ENCODE measurements at places on chromosomes 12 and 14.
A peak's percentile ranks its signal among the peaks of the same experiment; 100 is the strongest.

GRCh38 chr14:29741909-29742401 lies 185.7 kb downstream of the PRKD1 start:
- DNase-seq: no peak

DNA sequence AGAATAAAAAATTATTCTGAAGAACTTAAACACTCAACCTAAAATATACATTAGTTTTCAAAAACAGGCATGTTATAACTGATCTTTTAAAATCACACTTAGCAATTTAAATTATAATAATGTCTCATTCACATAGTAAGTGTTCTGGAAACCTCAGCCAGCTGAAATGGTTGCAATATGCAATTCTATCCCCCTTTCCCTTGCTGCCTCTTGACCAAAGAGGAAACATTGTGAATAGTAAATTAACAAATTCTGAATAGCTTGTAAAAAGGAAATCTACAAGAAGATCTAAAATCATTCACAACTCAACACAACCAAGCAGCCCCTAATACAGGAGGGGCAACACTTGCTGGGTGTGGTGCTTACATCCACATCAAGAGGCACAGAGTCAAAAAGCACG lies 431.9 kb downstream of the BCAT1 start:
- DNase-seq: no peak

DNA sequence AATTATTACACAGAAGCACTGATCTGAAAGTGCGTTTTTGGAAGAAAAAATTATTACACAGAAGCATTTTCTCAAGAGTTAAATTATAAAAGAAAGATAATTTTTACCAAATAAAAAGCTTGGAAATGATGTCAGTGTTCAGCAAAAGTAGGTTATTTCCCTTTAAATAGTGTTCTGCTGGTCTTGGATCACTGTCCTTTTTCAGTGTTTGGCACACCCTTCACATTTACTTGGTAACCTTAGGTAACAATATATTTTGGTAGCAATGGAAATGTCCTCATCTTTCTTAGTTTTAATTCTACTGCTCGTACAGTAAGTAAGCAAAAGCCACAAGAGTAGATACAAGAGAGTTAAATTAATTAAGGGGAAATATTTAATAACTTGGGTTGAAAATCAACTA lies 40.3 kb downstream of the FERMT2 start:
- no peak for DNase-seq

GRCh38 chr14:64598404-64598803 lies 48.6 kb downstream of the PPP1R36 start:
- DNase-seq: no peak

GRCh38 chr14:79468486-79468885 lies 742.8 kb downstream of the DIO2 start:
- DNase-seq: no peak

DNA sequence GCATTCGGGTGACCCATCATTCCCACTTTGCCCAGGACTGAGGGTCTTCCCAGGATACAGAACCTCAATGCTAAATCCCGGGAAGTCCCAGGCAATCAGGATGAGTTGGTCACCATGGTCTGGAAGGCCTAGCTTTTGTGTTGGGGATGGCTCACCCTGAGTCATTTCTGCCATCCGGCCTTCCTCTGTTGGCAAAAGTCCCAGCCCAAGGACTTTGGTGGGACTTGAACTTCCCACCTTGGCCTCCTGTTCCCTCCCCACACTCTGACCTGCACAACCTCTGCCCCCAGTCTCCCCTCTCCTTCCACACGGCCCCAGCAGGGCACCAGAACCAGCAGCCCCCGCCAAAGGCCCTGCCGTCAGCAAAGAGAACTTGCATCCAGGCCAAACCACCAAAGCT lies 24.6 kb upstream of the NCOR2 start:
- DNase-seq: no peak

DNA sequence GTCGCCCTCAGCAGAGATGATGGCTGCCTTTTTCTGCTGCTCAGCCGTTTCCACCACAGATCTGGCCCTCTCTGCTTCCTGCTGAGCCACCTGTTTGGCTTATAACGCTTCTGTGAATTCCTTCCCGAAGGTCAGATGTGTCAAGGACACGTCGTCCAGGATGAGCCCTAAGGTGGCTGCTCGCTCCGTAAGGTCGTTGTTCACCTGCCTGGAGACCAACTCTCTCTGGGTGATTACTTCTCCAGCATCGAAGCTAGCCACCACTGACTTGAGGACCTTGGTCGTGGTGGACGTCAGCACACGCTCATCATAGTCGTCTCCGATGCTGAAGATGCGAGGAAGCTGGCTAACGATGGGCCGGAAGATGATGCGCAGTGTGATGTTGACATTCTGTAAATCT lies 11.7 kb upstream of the ASB8 start:
- no peak for DNase-seq

GRCh38 chr14:68359837-68360552 lies 432.9 kb downstream of the ZFP36L1 start:
- no peak for DNase-seq

- DNase-seq: no peak
Measured at GRCh38 chr12:14621826-14622225, 54.1 kb upstream of the PLBD1 start.

- peak; percentile 16 for DNase-seq
Measured at GRCh38 chr14:53306267-53306721, 153.2 kb upstream of the DDHD1 start.

DNA sequence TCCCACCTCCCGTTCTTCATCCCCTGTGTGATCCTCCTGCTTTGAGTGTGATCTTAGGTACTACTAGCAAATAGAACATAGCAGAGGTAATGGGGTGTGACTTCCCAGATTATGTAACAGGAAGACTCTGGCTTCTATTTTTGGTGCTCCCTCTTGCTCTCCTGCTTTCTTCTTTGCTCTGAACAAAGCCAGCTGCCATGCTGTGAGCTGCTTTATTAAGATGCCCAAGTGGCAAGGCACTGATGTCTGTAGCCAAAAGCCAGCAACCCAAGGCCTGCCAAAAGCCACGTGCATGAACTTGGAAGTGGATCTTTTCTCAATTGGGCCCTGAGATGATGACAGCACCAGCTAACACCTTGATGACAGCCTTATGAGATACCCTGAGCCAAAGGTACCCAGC lies 5.8 kb upstream of the MFAP5 start:
- DNase-seq: no peak

- DNase-seq: no peak
Measured at GRCh38 chr12:6450869-6451347, 934 bp upstream of the TAPBPL start.

DNA sequence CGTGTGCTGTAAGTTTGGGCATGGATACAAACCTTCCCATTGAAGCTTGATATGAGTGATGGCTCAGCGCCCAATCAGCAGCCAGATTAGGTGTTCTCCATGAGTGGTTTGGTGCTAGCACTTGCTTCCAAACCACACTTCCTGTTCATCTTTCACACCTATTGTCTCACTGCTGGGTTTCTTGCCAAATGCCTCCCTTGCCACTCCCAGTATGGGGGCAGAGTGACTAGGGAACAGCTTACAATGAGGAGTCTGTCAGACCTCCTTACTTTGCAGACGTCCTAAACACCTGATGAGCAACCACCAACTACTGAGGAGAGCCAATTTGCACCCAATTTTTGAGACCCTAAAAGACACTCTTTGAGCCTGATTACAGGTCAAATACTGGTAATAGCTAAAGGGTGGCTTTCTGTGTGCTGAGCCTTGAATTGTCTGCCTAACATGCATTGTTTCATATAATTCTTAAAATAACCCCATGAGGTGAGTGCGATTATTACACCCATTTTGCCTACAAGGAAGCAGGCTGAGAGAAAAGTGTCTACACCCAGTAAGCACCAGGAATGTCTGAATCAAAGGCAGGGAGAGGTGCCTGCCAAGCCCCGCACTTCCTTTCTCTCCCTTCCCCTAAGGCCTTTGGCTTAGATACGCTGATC lies 48.4 kb upstream of the FOS start:
- peak; percentile 12 for DNase-seq

GRCh38 chr12:83010169-83010804 lies 323.6 kb downstream of the TMTC2 start:
- DNase-seq: no peak

- DNase-seq: no peak
Measured at GRCh38 chr12:2683283-2684025, 111.3 kb upstream of the FKBP4 start.

- DNase-seq: no peak
Measured at GRCh38 chr14:101070540-101071492, 167.3 kb upstream of the RTL1 start.

GRCh38 chr14:68051146-68051545 lies 231.6 kb downstream of the RAD51B start:
- no peak for DNase-seq

GRCh38 chr12:68800294-68800693 lies 7.7 kb upstream of the MDM2 start:
- DNase-seq: no peak

DNA sequence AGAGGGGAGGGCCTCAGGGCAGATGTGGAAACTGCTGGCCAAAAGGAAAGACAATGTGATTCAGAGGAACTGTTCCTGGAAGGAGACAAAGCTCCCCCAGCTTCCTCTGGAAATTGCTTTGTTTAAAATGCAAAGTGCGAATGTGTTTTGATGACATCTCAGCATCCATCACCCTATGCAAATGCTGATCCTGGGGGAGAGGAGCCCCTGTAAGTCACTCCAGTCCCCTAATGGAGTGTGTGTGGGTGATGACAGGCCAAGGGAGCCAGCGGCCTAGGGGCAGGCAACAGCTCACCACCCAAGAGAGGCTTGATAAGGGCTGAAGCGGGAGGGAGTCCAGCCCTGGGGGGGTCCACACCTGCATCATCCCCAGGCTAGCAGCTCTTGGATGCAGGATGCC lies 134.2 kb downstream of the ESRRB start:
- no peak for DNase-seq

DNA sequence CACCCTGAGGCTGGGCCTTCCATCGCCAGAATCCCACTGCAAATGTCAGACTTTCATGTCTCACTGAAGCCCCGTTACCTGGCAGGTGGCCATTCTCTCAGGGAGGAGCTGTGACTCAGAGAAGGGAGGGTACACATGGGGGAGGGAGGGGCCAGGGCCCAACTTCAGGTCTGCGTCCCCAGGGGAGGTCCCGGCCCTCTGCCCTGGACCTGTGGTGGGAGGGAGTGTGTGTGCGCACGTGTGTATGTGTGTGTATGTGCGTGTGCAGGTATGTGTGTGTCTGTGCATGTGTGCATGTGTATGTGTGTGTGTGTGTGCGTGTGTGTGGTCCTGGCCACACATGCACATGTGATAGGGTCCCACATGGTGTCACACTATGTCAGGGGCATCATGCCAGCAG lies 50.9 kb downstream of the MVK start:
- no peak for DNase-seq

DNA sequence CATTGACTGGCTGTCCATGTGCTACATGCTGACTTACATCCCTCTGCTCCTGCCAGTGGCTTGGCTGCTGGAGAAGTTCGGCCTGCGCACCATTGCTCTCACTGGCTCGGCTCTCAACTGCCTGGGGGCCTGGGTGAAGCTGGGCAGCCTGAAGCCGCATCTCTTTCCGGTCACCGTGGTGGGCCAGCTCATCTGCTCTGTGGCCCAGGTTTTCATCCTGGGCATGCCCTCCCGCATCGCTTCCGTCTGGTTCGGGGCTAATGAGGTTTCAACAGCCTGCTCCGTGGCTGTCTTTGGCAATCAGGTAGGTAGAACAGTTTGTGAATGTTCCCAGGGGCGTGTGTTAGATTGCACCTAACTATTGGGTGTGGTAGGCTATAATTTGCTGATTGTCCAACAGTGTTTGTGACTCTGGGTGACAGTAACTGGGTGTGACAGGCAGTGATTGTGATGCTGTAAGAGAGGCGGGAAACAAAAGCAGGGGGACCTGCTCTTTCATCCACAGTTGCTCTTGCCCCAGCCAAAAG lies 981 bp downstream of the FLVCR2 start:
- DNase-seq: no peak

DNA sequence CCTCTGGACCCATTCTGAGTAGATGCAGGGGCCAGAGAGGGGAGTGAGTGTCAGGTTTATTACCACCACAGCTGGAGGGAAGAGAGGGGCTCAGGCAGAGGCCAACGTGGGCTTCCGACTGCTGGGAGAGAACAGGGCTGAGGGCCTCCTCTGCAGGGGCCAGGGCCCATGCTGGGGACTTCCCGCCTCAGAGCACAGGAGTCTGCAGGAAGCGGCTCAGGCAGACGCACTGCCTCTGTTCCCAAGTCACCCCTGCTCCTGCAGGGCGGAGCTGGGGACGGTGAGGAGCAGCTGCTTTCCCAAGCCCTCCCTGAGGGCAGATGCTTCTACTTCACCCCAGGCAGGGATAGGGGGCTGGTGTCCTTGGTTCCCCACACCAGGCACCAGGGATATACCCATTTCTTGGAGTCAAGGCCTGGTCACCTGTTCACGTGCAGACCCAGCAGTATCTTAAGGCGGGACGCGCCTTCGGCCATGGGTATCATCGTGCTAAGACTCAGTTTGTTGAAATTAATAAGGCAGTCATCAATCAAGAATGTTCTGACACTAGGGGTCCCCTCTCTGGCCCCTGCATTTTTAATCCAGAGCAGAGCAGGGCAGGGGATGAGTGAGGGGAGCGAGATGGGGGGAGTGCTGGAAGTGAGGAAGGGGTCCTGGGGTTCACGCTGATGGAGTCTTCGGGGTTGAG lies 100.0 kb downstream of the PIWIL1 start:
- DNase-seq: no peak

- no peak for DNase-seq
Measured at GRCh38 chr14:33686856-33687255, 264.0 kb downstream of the EGLN3 start.

DNA sequence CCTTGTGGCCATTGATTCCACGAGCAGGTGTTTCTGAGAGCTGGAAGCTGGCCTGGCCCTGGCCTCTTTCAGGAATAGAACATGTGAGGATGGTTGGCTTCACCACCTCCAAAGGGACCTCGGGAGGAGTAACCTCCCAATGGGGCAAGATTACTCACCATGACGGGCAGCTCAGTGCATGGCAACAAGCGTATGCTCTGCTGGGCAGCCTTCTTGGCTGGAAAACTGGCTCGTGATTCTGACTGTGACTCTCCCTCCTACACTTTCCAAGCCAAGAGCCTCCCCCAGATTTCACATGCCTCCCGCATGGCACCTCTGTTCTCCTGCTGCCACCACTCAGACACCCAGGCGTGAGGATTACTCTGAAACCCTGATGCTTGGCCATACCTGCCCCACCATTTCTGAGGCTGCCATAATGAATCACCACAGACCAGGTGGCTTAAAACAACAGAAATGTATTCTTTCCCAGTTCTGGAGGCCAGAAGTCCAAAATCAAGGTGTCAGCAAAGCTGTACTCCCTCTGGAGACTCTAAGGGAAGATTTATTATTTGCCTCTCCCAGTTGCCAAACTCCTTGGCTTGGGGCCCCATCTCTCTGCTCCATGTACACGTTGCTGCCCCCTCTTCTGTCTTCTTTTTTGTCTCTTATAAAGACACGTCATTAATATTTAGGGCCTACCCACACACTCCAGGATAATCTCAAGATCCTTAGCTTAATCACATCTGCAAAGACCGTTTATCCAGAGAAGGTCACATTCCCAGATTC lies 215.9 kb downstream of the CHST11 start:
- no peak for DNase-seq

All from stimulated activated CD4-positive, alpha-beta T cell treated with anti-CD3 and anti-CD28 coated beads, Interleukin-1b, Interleukin-23, amount 100 ng/mL, for 1 hour (primary cell).